ENCODE measurements at places on chromosomes 3 and 15.

- DNase-seq = no peak
Measured at GRCh38 chr15:89096664-89097063, 8.4 kb downstream of the ABHD2 start.

DNA sequence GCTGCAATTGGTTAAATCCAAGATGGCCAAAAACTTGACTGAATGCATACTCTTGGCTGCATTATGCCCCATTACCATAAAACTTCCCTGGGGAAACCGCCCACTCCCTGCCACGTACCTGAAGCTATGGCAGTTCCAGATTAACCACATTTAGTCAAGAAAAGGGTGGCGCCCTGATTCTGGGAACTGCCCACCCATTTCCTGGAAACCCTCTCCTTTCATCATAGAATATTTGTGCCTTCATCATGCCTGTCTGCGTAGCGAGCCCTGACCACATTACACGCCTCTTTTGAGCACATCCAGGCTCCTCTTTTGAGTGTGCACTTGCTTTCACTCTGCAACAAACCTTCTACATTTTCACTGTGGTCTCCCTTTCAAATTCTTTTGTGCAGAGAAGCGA lies 5.2 kb downstream of the LINS1 start:
- DNase-seq = no peak

- DNase-seq = peak; percentile 55
Measured at GRCh38 chr3:31533169-31534064, 692 bp downstream of the STT3B start.

DNA sequence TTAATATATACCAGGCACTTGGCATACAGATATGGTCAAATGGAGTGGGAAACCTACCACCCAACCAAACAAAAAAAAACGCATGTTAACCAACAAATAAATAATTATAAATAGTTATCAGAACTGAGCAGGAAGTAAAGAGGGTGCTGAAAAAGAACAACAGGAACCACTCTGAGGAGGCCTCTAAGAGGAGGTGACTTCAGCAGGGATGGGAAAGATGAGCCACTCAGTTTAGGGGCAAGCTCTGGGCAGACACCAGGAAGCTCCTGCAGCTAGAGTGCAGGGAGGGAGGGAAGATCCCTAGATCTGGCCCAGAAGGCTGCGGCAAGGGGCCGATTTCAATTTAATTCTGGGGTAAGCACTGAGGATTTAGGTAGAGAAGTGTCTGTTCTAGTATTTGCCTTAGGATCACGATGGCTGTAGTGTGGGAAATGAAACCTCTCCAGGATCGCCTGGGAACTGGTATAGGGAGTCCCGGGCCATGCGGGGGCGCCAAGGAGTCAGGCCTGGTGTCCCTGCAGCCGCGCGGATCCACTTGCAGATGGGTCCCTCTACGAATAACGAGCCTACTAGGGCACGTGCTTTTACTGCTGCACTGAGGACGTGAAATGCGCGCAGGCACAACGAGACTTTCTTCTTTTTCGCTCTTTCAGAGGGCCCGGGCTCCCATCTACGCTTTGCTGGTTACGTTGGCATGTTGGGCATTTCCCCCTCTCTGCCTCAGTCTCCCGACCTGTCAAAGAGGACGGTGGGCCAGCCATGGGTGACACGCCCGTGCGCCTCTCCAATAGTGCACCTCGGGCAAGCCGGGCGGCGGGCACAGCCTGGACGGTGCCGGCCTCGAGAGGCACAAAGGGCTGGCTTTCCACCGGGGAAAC lies 1.5 kb upstream of the LIMD1 start:
- peak; percentile 94 for DNase-seq

DNA sequence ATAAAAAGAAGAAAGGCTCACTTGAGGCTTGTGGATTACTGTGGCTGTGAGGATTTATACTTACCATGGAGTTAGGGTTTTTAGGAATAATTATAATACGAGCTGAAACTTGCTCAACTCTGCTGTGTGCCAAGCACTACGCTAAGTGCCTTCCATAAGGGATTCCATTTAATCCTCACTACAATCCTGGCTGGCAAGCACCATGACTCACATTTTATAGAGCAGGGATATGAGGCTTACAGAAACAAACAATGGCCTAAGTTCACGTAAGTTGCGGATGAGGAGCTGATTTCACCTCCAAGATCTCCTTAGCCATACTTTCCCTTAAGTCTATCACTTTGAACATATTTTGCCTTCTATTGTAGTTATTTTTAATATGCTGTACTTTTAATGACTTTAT lies 43.9 kb upstream of the ARL8B start:
- DNase-seq = no peak

DNA sequence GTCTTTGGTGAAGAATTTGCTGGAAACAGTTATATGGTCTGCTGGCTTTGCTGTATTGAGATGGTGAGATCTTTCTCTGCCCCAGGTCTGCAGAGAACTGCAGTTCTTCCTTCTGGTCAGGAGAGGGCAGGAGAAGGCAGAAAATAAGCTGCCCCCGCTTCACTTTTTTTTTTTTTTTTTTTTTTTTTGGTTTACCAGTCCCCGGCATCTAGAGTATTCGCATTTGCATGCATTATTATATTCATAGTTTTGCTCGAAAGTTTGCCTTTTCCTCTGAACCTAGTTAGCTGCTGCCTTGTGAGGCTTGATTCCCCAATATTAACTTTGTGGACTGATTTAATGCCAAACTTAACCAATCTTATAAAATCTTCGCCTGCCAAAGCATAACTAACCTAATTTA lies 10.6 kb upstream of the PARL start:
- peak; percentile 57 for DNase-seq

DNA sequence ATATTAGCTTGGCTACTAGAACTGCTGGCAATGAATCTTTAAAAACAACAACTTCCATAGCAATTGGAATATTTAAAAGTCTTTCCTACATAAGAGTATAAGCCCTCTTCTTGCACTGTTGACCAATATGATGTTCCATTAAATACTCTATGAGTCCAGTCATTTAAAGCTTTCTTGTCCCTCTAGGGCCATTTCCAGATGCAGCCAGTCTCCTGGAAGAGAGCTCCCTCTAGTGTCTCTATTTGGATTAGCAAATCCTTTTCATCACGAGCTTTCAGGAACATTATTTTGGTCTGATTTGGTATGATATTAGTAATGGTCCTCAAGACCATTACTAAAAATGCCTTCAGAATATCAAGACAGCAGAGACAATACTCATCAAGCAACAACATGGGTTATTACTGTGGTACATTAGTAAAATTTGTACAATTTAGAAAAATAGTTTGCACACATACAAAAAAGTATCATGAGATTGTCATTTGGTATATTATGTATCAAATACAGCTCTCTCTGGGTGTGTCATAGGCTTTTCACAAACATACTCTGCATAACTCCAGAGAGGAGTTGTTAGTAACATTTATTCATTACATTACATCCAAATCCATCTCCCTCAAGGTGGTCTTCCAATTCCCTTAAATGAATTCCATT lies 101.3 kb downstream of the DPH6 start:
- DNase-seq = peak; percentile 45

DNA sequence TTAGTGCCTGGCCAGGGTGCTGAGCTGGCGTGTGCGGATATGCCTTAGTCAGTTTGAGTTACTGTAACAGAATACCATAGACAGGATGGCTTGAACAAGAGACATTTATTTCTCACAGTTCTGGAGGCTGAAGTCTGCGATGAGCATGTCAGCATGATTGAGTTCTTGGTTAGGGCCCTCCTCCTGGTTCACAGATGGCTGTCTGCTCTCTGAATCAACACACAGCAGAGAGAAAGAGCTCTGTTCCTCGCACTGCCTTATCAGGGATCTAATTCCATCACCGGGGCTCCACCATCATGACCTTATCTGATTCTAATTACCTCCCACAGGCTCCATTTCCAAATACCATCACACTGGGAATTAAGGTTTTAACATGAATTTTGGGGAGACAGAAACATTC lies 386.6 kb upstream of the DPH6 start:
- DNase-seq = no peak

GRCh38 chr3:72013084-72013483 lies 228.1 kb upstream of the PROK2 start:
- no peak for DNase-seq

- no peak for DNase-seq
Measured at GRCh38 chr3:126547721-126548120, 11.0 kb downstream of the C3orf22 start.

DNA sequence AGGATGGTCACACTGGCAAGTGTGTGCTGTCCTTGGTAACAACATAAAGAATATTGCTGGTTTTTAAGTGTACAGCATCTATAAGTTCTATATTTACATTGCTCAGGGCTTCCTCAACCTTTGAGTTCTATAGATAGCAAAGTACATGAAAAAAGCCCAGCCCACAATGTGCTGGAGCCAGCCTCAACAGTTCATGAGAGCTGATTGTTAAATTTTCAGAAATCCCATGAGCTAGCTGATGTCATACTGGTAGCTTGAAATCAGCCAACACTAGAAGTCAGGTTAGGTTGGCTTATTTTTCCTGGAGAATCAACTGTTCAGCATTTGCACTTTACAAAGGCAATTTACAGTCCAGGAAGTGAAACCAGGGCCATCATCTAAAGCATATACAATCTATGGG lies 102.8 kb downstream of the STRIT1 start:
- no peak for DNase-seq

- DNase-seq = no peak
Measured at GRCh38 chr3:71166339-71167240, 416.9 kb downstream of the FOXP1 start.

DNA sequence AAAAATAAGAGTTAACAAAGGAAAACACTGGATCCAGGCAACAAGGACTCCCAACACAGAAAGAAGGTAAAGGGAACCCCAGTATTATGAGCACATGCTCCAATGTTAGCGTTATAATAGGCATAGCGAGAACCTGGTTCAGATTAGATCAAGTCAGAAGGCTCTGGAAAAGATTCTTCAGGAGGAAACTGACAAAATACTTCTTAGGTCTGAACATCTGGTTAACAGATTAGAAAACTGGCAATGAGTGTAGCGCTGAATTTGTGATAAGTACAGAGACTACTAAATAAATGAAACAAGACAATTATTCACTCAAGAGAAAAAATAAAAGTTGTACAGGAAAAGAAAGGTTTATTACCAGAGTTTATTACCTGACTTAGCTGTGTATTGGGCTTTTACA lies 146.1 kb downstream of the DPH6 start:
- DNase-seq = no peak

GRCh38 chr15:89303986-89304385 lies 30.6 kb downstream of the POLG start:
- DNase-seq = no peak

All from NB4 (cell line).